Right forelimb (tissue), 1 donor: ENCODE measurements at places on chromosomes 3 and 15.

DNA sequence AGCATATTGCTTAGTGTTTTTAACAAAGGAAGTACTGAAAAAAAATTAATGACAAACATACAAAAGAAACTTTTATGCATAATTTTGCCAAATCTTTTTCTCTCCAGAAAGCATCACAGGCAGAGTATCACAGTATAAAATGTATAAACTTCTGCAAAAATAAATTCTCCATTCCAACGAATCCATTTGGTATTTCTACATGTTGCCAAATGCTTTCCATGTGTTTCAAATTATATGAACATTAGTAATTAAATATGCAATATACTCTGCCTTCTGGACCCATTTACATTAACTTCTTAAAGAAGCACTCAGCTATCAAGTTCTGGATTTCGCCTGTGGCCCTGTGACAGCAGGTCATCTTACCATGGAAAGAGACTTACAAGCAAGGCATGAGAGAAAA lies 189.1 kb upstream of the ALCAM start:
- DNase-seq, result no peak

- DNase-seq, result no peak
These were observed 7.1 kb downstream of the ALG3 start for GRCh38 chr3:184241447-184242296.

DNA sequence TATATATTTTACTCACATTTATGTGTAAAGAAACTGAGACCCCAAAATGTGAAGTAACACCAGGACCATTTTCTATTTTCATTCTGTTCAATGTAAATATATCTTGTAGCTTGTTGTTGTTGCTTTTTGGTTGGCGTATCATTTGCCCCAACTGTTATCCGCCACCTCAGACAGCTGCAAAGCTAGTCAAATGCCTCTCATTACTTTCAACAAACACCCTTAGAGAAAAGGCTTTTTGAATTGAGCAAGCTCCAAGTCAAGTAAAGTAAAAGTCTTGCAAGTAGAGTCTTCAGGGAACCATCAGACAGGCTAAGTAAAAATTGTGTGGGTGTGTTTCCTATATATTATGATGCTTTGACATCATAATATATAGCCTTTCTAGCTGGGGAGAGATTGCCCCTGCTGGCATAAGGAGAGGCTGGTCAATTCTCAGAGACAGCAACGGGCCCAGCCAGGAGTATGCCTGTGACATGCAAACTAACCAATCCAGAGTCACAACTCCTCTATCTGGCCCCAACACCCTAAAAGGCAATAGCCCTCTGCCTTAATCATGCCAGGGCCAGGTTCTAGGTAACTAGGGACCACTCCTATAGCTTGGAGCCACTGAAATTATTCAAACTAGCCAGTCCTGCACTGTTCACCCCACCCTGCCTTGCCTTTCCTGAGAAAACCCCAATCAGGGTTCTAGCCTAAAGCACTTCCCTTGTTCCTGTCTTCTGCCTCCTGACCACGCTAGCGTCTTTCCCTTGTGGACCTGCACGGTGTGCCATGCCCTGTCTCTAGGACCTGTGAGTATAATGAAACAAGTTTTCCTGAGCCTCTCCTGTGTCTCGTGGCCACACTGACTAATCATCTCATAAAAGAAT lies 75.6 kb downstream of the RAD18 start:
- no peak for DNase-seq

DNA sequence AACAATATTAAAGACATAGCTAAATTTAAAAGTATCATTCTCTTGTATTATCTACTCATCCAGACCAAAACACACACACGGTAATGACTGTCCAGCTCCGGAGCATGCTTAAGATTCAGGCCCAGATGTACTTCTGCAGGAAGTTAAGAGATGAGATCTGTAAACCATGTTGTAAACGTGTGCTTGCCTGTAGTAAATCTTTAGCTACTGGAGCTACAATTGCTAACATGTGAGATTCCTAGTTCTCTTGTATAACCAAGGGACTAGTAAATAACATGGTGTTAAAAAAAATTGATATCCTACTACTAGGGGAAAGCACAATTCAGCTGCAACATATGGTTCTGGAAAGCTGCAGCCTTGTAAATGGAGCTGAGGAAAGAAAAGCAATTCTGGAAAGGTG lies 651.7 kb upstream of the CCDC54 start:
- DNase-seq, result no peak

- no peak for DNase-seq
These were observed 49.2 kb downstream of the LDHAL6B start for GRCh38 chr15:59255680-59256336.

DNA sequence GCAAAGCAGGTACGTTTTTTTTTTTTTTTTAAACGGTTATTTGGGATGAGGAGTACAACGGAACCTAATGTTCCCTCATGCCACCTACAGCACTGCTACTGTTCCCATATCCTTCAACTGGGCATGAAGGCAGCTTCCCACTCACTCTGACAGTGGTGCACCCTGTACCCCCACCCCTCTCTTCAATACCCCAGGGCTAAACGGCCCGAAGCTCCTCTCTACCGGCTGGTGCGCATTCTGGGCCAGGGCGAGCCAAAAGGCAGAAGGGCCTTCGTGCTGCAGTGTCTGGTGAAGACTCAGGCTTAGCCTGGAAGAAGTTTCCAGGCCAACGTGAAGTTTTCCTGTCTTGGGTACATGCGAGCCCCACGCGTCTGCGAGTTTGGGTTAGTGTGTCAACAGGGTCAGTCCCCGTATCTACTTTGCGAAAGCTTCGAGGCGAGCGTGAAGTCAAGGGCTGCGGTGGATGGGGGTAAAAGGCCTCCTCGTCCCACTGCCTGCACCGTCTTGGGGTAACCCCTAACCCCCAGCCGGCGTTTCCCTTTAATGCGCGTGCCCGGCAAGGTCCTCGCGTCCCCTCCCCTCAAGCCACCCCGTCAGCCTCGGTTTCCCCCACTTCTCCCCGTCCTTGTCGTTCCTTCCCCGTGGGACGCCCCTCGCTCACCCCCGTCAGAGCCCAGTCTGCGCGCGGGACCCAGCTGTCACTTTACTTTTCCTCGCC lies 765 bp upstream of the UBE2E2 start:
- DNase-seq, result no peak

DNA sequence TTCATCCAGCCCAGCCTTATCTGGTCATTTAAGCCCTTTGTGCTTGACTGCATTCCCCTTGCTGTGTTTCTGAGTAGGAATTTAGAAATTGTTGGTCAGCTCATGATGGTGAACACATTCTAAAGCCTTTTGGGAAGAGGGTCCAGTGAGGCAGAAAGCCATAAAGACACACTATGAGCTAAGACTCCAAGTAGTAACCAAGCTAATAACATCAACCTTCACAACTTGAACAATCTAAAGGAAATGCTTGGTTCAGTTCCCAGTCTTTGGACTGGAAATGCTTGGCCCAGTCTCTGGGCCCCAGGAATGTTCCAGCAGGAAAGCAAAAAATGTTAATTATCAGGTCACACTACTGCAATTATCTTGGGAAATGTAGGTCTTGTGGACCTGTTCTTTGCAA lies 7.7 kb downstream of the PLSCR1 start:
- no peak for DNase-seq

DNA sequence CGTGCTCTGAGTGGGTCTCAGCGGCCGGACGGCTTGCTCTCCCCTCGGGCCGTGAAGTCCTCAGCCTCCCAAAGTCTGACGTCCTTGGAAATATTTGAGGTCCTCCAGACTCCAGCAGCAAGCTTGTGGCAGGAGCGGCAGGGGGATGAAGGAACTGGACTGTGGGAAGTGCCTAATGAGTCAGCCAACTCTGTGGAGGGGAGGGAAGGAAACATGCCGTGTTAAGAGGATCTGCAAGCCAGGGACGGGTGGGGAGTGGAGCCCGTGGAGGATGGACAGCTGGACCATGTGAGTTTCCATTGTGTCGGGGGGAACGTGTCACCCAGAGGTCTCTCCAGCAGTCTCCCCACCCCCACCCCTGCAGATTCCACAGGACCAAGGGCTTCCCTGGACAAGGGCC lies 39.4 kb upstream of the IDH2 start:
- no peak for DNase-seq

DNA sequence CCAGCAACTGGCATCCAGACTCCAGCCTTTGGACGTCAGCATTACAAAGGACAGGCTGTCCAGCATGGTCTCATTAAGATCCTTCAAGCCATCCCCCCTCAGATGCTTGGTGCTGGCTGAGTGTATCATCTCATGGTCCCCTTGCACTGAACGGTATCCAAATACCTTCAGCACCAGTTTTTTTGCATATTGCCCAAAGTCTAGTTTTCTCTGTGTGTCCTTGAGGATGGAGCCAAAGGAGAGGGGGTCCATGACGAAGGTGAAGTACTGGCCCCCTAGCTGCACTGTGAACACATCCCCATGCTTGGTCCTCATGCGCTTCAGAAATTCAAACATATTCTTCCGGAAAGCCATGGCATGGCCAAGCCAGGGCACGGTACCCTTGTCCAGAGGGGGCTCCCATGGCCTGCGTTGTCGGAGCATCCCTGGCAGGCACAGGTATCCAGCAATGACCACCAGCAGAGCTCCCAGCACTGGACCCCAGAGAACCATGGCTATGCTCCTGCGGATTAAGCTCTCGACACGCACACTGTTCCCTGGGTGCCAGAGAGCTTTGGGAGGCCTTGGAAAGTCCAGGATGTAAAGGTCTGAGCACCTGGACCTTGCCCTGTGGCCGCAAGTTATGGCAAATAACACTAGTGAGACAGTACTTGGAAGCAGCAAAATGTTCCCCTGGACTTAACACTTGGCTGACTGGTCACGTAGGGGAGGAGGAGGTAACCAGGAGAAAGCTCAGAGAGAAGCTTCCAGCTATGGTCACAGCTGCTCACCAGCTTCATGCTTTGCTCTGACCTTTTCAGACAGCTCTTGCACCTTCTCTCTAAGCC lies at the start of gene CYP8B1:
TSS of gene CYP8B1 (minus strand) at position 555 of the 827 bp plus-strand sequence. CDS start at position 492, 63 bp downstream.
- DNase-seq, result no peak

- DNase-seq, result no peak
These were observed 128.6 kb upstream of the IQSEC1 start for GRCh38 chr3:13201851-13202250.

DNA sequence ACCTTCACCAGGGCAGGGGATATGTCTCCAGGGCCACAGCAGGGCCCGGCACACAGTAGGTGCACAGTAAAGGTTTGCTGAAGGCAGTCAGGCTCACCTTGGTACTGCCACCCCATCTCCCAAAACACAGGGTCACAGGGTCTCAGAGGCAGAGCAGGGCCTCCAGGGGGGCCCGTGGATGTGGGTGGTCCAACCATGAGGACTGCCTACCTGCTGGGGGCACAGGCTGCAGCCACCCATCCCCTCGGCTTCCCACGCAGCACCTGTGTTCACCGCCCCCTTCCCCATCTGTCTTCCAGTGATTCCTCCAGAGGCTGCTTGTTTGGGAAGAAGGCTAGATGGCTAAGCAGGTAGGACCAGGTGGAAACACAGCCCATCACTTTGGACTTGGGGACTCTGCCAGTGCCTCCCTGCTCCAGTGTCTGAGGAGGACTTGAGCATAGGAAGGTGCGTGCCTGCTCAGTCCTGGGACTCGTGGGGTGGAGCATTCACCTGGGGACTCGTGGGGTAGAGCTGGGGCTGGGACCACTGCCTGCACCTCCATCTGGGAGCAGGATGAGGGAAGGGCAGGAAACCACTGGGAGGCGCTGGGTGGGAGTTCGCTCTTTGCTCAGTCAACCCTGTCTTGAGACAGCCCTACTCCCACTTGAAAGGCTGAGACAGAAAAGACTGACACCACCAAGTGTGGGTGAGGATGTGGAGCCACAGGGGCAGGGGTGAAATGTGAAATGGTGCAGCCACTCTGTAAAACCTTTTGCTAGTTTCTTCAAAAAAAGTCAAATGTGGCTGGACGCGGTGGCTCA lies 18.8 kb upstream of the PLXND1 start:
- peak; percentile 32 for DNase-seq

GRCh38 chr3:23691357-23691895 lies 114.3 kb upstream of the UBE2E1 start:
- no peak for DNase-seq

GRCh38 chr15:88661761-88662556 lies 23.1 kb downstream of the ISG20 start:
- DNase-seq, result no peak

DNA sequence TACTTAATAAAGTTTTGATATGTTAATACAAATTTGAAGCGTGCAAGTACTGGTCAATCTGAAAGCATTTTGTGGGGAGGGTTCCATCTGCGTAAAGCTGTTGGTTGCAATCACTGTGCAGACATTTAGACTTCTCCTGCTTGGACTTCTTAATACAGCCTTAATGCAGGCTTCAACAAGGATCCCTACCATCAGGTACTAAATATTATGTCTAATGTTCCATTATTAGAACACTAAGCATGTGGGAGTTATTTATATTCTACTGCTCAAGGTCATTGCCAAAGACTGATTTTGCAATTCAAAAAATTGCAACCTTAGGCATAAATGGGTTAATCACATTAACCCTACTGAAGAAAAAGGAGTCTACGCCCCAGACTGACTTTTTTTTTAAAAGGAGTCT lies 73.9 kb upstream of the MYO5C start:
- no peak for DNase-seq

DNA sequence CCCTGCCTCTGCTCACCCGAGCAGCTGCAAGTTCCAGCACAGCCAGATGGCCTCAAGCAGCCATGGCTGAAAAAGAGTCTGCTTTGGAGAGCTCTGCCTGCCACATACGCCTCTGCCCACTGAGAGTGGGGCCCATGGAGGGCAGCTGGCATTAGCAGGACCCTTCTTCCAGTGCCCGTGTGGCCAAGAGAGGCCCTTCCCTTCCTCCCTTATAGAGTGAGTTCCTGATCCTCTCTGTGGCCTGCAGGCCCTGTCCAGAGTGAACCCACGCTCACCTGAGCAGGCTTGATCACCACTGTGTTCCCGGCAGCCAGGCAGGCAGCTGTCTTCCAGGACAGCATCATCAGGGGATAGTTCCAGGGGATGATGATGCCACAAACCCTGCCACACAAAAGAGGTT lies 41.4 kb upstream of the SLC41A3 start:
- peak; percentile 34 for DNase-seq

GRCh38 chr15:73397461-73397860 lies 28.7 kb upstream of the HCN4 start:
- DNase-seq, result no peak

DNA sequence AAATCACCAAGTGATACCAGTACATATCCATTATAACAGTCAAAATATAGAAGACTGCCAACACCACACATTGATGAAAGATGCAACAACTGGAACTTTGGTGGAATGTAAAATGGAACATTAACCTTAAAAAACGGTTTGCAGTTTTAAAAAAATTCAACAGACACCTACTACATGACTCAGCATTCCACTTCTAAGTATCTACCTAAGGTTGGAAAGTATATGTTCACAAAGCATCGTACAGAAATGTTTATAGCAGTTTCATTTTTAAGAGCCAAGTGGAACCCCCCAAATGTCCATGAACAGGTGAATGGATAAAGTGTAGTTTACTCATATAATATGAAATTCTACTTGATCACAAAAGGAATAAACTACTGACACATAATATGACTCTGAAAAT lies 314.7 kb upstream of the ARRDC4 start:
- DNase-seq, result no peak

DNA sequence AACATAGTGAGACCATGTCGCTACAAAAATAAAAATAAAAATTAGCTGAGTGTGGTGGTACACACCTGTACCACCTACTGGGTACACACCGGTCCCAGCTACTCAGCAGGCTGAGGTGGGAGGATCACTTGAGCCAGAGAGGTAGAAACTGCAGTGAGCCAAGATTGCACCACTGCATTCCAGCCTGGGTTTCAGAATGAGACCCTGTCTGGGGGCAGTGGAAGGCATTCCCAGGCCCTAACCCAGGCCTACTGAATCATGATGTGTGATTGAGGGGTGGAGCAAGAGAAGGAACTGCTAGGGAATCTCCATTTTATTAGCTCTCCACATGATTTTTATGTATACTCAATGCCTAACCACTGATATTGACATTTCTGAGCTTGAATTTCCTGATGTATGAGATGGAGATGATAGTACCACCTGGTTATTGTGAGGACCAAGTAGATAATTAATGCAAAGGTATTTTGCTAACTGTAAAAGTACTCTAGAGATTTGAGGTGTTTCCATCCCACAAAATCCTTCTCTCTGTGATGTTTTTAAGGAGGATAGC lies 169.5 kb upstream of the UMPS start:
- no peak for DNase-seq
